Activated naive CD8-positive, alpha-beta T cell treated with anti-CD3 and anti-CD28 coated beads, Interleukin-2, amount 50 U/mL, for 24 hours (primary cell): ENCODE measurements at places on chromosomes 11 and 22.

- DNase-seq, result peak; percentile 53
Measured at GRCh38 chr11:95715777-95716241, 73.8 kb downstream of the FAM76B start.

DNA sequence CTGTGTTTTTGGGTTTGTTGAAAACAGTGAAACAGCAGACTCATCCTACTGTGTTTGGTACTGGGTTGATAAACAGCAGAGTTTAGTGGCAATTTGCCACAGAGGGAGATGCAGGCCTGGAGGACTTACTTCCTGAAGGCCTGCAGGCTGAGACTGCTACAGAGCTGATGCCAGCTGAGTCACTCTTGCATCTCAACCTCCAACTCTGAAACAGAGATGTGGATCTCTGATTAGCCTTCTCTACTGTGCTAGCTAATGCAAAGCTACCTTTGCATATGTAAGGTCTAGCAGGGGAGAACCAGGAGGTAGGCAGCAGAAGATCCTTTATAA lies 14.3 kb downstream of the ATP5MG start:
- DNase-seq, result no peak

- no peak for DNase-seq
Measured at GRCh38 chr11:125373426-125374391, 122.4 kb downstream of the FEZ1 start.

DNA sequence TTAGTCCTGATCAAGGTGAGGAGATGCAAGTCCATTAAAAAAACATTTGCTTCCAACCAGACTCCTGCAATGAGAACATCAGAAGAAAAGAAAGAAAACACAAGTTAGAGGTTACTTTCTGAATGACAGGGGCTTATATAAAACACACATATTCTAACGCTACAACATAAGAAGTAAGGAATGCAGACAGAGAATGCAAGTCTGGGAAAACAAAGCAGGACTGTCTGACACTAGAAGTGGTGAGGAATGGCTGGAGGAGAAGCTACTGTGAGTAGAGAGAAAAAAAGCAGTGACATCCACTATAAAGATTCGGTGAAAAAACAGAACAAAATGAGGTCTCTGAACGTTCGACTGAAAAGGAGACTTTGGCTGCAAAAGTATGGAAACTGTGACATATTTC lies 12.3 kb downstream of the TMEM216 start:
- no peak for DNase-seq

DNA sequence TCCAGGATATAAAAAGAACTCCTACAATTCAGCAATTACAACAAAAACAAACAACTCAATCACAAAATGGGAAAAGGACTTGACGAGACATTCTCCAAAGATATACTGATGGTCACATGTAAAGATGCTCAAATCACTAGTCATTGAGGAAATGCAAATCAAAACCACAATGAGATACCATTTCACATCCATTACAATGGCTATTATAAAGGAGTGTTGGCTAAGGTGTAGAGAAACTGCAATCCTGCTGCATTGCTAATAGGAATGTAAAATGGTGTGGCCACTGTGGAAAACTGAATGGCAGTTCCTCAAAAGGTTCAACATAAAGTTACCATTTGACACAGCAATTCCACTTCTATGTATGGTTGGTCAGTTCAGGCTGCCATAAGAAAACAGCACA lies 11.8 kb upstream of the TBCEL start:
- DNase-seq, result no peak

- DNase-seq, result no peak
Measured at GRCh38 chr11:118643995-118644345, 35.5 kb downstream of the TREH start.

- DNase-seq, result no peak
Measured at GRCh38 chr11:269146-269890, 8.9 kb upstream of the NLRP6 start.

DNA sequence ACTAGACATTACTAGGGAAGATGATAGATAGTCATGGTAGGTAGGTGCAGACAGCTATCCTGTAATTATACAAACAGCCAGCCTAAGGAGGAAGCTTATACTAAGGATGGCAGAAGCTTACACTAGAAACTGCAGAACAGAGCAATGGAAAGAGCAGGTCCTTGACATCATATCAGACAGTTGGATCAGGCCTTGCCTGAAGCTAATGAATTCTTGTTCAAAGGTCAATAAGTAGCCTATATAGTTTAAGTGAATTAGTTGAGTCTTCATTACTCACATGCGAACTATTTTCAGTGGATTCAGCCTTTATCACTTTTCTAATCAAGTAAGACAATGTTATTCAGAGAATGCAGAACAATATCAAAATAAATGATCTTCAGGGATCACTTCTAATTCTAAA lies 22.3 kb upstream of the GRK3 start:
- no peak for DNase-seq

GRCh38 chr22:32052936-32053791 lies 10.1 kb downstream of the SLC5A1 start:
- no peak for DNase-seq

DNA sequence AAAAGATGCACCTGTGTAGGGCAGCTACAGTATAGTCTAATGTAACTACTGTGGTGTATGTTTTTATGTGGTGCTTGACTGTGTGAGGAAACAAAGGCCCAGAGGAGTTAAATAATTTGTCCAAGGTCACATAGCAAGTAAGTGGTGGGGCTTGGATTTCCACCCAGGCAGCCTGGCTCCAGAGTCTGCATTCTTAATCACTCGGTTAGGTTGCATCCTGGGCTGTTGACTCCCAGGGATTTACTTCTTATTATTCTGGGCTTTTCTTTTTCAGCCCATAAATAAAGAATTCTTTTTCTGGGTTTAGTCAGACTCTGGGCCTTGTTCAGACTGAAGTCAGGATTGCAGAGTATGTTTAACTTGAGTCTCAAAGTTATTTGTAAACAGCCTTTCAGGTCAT lies 82.1 kb downstream of the ARHGAP42 start:
- no peak for DNase-seq

DNA sequence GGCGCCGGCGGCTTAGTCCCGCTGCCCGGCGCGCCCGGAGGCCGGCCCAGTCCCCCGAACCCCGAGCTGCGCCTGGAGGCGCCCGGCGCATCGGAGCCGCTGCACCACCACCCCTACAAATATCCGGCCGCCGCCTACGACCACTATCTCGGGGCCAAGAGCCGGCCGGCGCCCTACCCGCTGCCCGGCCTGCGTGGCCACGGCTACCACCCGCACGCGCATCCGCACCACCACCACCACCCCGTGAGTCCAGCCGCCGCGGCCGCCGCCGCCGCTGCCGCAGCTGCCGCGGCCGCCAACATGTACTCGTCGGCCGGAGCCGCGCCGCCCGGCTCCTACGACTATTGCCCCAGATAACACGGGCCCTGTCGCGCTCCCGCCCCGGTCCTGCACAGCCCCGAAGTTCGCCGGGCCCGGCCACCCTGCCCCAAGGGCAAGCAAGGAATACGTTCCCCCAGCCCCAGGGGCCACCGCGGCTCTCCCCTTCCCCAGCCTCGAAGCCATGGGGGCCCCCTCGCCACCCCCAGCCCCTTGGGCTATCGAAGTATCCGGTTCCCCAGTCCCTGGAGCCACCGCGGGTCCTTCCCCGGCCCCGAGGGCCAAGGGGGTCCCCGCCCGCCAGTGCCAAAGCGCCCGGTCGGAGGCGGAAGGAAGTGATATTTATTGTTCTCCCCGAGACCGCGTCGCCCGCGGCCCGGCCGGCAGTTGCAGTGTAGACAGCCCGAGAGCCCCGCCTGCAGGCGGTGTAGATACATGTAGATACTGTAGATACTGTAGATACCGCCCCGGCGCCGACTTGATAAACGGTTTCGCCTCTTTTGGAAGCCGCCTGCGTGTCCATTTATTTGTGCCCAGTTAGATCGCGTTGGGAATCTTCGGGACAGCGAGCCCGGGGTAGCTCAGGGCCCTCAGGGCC lies 6.2 kb downstream of the TBX1 start:
- peak; percentile 63 for DNase-seq

GRCh38 chr11:76234416-76235232 lies 28.3 kb upstream of the WNT11 start:
- peak; percentile 38 for DNase-seq

GRCh38 chr11:95256321-95256779 lies 25.3 kb upstream of the SESN3 start:
- DNase-seq, result no peak

GRCh38 chr11:78613378-78613813 lies 38.7 kb upstream of the NARS2 start:
- no peak for DNase-seq

- DNase-seq, result no peak
Measured at GRCh38 chr11:114082767-114083181, 23.3 kb downstream of the ZBTB16 start.

DNA sequence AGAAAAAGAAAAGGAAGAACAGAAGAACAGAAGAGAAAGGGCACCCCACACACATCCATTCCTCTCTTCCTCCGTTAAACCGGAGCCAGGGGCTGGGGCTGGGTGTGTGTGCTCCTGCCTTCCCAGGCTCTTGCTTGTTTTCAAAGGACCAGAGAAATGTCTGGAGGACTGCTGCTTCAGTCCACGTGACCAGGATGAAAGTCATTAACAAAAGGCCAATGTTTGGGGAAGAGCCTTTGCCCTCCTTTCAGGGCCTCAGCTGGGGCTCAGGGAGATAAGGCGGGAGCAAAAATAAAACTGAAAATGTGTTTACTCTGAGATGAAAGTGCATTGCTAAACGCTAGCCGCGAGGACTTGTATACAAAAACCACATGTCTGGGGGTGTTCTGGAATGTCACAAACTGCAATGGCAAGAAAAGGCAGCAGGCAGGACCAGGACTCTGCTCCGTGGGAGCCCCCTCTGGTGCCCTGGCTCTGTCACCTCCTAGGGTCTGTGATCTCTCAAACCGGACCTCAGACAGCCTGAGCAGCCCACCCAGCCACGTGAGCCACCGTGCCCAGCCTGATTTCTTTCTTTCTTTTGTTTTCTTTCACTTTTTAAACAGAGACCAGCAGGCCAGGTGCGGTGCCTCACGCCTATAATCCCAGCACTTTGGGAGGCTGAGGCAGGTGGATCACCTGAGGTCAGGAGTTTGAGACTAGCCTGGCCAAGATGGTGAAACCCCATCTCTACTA lies 31.6 kb upstream of the MYH9 start:
- DNase-seq, result no peak

GRCh38 chr11:71307811-71308645 lies 55.7 kb upstream of the SHANK2 start:
- no peak for DNase-seq
